ENCODE measurements at places on chromosomes 1 and 21. TPM values are rescaled to one million over a fixed set of nuclear protein-coding genes. Genes with fewer than 3 reads are reported as not detected.

Gene PROK1
- total RNA-seq = not detected

DNA sequence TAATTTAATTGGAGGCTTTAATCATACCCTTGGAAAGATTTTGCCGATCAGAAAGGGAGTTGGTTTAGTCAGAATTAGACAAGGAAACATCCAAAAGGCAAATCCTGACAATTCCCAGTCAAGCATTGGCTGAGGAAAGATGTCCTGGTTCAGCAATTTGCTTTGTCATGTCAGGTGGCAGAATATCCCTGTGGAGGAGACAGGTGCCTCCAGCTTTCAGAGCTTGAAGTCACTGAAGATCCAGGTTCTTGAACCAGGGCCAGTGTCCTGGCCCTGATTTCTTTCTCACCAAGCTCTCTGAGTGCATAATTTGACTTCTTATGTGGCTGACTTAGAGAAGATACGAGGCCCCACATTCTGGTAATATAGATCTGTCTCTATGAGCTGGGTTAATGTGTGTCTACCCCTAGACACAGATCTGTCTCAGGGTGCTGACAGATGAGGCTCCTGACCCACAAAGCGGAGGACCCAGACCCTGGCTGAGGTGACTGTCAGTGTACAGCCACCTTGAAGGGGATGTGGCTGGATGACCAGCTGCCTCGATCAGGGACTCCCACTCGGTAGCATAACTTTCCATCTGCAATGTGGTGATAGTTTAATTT lies 118.9 kb downstream of the HHAT start:
- DNase-seq = no peak

- no peak for DNase-seq
Measured at GRCh38 chr1:219495737-219496408, 117.0 kb downstream of the ZC3H11B start.

DNA sequence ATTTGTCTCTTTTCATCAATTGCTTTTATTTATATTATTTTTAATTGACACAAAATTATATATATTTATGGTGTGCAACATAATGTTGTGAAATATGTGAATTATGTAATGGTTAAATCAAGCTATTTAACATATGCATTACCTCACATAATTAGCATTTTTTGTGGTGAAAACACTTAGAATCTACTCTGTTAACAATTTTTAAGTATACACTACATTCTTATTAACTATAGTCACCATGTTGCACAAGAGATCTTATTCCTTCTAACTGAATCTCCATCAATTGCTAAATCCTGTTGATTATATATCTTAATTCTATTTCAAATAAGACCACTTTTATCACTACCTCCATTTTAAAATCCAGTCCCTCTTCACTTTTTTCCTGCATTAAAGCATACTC lies 42.5 kb downstream of the PLPPR5 start:
- no peak for DNase-seq

- no peak for DNase-seq
Measured at GRCh38 chr1:223549740-223550139, 115.8 kb downstream of the CAPN8 start.

GRCh38 chr21:36965720-36966065 lies 776 bp downstream of the HLCS start:
- no peak for DNase-seq

DNA sequence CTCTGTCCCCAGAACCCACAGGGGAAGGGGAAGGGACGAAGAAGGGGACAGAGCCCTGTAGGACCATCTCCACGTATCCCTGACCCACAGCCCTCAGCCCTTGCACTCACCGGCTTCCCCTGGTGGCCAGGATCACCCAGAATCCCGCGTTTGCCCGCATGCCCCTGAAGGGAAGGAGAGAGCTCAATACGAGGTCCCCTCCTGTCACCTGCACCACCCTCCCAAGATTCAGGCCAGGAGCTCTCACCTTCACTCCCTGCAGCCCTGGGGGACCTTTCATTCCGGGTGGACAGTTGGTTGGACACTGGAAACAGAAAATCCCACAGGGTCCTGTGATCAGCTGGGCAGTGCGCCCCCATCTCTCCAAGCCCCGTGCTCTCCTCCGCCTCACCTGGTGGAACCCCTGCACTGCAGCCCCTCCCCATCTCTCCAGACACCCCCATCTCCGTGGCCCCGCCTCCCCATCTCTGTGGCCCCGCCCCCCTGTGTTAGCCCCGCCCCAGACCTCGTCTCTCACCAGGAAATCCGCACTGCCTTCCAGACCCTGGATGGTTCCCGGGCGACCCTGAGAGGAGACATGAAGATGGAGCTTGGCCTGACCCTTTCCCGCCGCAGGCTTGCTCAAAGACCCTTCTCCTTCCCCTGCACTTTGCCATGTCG lies 6.0 kb downstream of the COL9A2 start:
- DNase-seq = no peak

All from NCI-H460 (cell line).